ENCODE measurements at places on chromosomes 7 and 10.

GRCh38 chr10:13730956-13731355 is 144.2 kb downstream of the PRPF18 start:
- no peak for DNase-seq

- DNase-seq, result no peak
These were observed 62.3 kb upstream of the BTBD16 start for GRCh38 chr10:122208571-122209430.

DNA sequence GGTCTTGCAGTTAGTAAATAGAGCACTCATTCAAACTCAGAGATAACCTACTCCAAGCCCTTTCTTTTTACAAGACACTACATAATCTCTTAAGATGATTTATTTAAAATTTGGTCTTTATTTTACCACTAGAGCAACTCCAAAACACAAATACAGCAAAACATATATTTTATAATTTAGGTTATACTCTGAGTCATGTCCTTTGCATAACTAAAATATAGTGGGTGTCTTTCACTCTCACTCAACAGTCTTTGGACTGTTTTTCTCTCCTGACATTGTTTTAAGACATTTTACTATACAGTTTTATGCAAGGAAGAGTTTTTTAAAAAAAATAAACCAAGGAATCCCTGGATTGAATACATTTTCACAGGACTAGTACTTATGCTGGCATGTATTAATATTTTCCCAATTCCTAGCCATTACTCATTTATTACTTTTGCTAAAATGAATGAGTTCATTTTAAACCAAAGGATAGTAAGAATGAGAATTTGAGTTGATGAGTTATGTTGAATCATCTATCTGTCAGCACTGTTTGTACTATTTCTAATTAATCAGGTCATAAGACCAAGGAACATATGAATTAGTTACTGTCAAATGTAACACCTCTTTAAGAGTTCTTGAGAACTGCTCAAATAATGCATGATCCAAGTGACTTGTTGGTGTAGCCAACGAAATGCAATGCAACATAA is 303.1 kb upstream of the FZD1 start:
- DNase-seq, result no peak

DNA sequence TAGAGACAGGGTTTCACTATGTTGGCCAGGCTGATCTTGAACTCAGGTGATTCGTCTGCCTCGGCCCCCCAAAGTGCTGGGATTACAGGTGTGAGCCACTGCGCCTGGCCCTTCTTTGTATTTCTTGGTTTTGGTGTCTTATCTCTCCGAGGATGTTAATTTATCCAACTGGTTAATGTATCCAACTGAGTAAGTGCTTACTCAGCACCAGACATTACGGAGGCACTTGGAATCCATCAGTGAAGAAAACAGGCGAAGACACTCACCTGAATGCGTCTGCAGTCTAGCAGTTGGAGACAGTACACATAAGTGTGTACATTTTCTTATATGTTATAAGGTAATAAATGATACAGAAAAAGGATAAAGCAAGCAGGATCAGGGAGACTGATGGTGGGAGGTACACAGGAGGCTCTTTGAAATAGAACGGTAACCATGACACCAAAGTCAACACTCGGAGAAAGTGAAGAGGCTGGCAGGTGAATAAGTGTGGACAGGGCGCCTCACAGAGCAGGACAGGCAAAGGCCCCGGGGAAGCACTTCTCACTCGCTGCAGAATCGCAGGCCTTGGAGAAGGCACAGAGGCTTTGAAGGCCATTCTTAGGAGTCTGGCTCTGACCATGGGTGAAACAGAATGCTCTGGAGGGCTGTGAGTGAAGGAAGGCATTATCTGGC is 73.1 kb downstream of the LANCL2 start:
- DNase-seq, result no peak

DNA sequence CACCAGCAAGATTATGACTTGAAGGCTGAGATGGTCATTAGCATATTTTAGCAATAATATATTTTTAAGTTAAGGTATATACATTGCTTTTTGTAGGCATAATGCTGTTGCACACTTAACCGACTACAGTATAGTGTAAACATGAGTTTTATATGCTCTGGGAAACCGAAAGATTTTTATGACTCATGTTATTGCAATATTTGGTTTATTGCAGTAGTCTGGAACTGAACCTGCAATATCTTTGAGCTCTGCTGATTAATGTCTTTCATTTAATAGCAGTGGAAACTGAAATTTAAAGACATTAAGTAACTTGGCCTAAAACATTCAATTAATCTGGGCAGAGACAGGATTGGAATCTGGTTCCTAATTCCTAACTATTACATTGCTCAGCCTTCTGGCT is 266.7 kb upstream of the PLXDC2 start:
- DNase-seq, result no peak

DNA sequence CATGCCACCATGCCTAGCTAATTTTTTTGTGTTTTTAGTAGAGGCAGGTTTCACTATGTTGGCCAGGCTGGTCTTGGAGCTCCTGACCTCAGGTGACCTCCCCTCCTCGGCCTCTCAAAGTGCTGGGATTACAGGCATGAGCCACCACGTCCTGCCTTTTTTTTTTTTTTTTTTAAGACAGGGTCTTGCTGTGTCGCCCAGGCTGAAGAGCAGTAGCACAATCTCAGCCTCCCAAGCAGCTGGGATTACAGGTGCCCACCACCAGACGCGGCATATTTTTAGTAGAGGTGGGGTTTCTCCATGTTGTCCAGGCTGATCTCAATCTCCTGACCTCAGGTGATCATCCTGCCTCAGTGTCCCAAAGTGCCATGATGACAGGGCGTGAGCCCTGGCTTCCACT is 14.4 kb upstream of the SRPK2 start:
- DNase-seq, result no peak

GRCh38 chr7:28083164-28083997 is 97.2 kb downstream of the JAZF1 start:
- no peak for DNase-seq

DNA sequence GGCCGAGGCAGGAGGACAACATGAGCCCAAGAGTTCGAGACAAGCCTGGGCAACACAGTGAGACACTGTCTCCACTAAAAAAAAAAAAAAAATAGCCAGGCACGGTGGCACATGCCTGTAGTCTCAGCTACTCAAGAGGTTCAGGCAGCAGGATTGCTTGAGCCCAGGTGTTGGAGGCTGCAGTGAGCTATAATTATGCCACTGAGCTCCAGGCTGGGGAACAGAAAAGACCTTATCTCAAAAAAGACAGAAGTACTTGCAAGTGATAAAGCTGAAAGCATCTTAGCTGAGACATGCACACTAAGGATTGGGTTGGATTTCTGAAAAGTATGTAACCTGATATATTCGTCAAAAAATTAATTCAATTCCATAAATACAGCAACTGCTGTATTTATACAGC is 68.4 kb downstream of the PPP1R3C start:
- DNase-seq, result no peak

All from GM04504 (cell line).